Activated CD8-positive, alpha-beta T cell treated with anti-CD3 and anti-CD28 coated beads, Interleukin-2, amount 10 ng/mL, durations not matched to agents 7 days and 5 days (primary cell): ENCODE measurements at places on chromosomes 13 and 19. TPM values are rescaled to one million over a fixed set of nuclear protein-coding genes. Genes with fewer than 3 reads are reported as not detected.
A peak's percentile ranks its signal among the peaks of the same experiment; 100 is the strongest.

ATP8A2 gene
- 1.2 TPM for total RNA-seq

MTRF1 gene
- 18.2 TPM for total RNA-seq

TUBB4A gene
- 6.9 TPM for total RNA-seq

DNA sequence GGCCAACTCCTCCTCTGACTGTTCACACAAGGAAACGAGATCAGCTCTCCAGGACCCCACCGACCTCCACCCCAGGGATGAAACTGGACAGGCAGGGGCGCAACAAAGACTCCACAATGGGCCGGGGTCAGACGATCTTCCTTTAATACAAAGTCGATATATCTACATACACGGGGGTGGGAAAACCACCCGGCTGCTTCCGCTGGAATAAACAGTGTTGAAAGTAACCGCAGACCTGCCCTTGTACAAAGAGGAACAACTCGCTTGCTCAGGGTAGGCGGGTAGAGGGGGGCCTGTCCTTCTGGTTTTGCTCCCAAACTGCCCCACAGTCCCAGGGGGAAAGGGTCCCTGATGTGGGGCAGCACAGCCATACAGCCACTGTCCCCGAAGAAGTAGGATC is 135.2 kb downstream of the PTPRS start:
- H3K36me3 ChIP-seq: peaks cover 3% of the 10 kb centered on the region
- DNase-seq: no peak
- H3K4me3 ChIP-seq: no peak overlapping the region

PBX4 gene
- 33.8 TPM for total RNA-seq

DNA sequence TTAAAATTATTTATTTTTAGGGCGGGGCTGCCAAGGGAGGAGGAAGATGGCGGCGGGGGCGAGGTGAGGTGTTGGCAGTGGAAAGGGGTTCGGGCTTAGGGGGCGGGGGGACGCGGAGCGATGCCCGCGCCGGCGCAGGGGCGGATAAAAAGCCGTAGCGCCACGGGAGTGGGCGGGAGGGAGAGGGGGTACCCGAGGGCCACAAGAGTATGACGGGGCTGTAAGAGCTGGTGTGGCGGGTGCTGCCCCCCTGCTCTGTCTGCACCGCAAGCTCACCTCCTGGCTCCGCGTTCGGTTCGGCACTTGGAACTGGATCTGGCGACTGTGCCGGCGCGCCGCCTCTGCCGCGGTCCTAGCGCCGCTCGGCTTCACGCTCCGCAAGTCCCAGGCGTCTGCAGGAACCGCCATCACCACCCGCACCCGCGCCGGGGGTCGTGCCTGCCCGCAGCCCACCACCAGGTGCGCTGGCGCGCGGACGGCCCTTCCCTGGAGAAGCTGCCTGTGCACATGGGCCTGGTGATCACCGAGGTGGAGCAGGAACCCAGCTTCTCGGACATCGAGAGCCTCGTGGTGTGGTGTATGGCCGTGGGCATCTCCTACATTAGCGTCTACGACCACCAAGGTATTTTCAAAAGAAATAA is 265.2 kb upstream of the SGCG start:
- H3K27ac ChIP-seq: no peak overlapping the region
- no peak overlapping the region for H3K4me3 ChIP-seq
- no peaks in the 10 kb centered on the region for H3K36me3 ChIP-seq
- H3K27me3 ChIP-seq: peaks cover 24% of the 10 kb centered on the region
- no peak for DNase-seq
- H3K4me1 ChIP-seq: peaks cover 5% of the 10 kb centered on the region

GSK3A gene
- total RNA-seq: 49.0 TPM

FBXO27 gene
- total RNA-seq: not detected

DNA sequence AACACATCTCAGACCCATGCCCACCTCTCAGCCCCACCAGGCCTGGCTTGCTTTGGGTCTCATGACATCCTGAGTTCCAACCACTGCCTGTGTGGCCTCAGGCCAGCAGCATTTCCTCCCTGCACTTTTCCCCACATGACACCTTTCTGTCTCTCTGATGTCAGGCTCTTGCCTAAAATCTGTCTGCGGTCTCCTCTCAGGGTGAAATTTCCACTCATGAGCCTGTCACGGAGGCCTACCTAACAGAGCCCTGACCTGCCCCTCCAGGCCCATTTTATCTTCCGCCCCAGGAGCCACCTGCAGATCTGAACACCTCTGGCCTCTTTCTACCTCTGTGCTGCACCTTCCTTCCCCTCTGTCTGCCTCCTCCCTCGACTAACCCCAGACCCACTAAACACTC is 93.5 kb downstream of the ZDHHC20 start:
- H3K27ac ChIP-seq: peak overlapping the region; percentile 83
- DNase-seq: peak; percentile 61
- no peaks in the 10 kb centered on the region for H3K36me3 ChIP-seq
- H3K27me3 ChIP-seq: no peaks in the 10 kb centered on the region
- peaks cover 22% of the 10 kb centered on the region for H3K4me1 ChIP-seq

- no peaks in the 10 kb centered on the region for H3K36me3 ChIP-seq
- H3K4me3 ChIP-seq: no peak overlapping the region
- DNase-seq: no peak
- H3K4me1 ChIP-seq: no peaks in the 10 kb centered on the region
Measured at GRCh38 chr13:38518328-38518727, 168.5 kb upstream of the FREM2 start.

DNA sequence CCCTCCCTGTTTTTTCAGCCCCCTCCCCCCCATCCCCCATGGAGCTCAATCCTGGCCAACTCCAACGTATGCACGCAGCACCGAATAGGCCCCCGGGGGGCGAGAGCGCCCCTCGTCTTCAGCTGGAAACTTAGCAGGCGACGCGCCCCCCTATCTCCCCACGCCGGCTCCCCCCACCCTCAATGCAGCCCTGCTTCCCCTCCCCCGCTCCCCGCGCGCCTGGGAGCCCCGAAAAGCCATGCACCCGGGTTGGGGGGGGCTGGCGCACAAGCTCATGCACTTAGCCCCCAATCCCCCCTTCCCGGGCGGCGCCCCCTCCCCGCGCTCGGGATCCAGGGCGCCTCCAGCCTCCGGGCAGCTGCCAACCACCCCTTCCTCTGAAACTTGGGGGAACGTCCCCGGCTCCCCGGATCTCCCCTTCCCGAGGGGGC is 508 bp downstream of the ZBTB7A start:
- peaks cover 38% of the 10 kb centered on the region for H3K4me1 ChIP-seq
- H3K36me3 ChIP-seq: peaks cover 11% of the 10 kb centered on the region
- H3K27ac ChIP-seq: peak overlapping the region; percentile 64
- H3K27me3 ChIP-seq: no peaks in the 10 kb centered on the region
- H3K4me3 ChIP-seq: peak overlapping the region; percentile 67

GRCh38 chr19:54151362-54152035 is 8.0 kb downstream of the LENG1 start:
- H3K4me1 ChIP-seq: peaks cover 25% of the 10 kb centered on the region
- H3K27me3 ChIP-seq: no peaks in the 10 kb centered on the region
- H3K36me3 ChIP-seq: peaks cover 70% of the 10 kb centered on the region
- no peak for DNase-seq
- no peak overlapping the region for H3K4me3 ChIP-seq

ELSPBP1 gene
- not detected for total RNA-seq

DNA sequence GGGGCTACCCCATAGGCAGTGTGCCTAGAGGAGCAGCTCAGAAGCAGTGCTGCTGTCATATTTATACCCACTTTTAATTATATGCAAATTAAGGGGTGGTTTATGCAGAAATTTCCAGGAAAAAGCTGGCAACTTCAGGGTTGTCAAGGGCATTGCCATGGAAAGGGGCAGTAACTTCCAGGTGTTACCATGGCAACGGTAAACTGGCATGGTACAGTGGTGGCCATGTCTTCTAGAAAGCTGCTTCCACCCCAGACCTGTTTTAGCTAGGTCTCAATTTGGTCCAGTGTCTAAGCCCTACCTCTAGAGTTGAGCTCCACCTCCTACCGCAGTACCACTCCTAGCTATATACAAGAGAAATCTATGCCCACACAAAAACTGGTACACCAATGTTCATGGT is 11.3 kb downstream of the PNMA8A start:
- H3K4me3 ChIP-seq: no peak overlapping the region
- no peaks in the 10 kb centered on the region for H3K4me1 ChIP-seq
- H3K27ac ChIP-seq: no peak overlapping the region
- peaks cover 13% of the 10 kb centered on the region for H3K27me3 ChIP-seq
- no peak for DNase-seq
- no peaks in the 10 kb centered on the region for H3K36me3 ChIP-seq

ARL11 gene
- 1.9 TPM for total RNA-seq

F2RL3 gene
- total RNA-seq: 0.74 TPM

ZNF536 gene
- not detected for total RNA-seq

DNA sequence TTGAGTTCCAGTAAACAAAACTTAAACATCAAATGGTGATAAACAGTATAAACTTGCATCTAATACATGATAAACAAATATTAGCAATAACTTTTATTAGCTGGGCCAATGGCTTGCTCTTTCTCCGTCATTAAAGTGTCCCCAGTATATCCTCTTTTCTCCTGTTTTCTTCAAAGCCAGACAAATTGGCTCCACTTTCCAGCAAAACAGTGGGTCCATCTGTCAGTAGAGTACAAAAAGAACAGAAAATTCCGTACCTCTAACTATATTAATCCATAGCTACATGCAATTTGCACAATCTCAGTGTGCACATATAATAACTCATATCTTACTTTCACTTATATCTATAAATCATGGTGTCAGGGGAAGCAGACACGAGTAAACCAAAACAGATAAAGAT is 678.0 kb upstream of the SPRY2 start:
- DNase-seq: no peak
- no peak overlapping the region for H3K4me3 ChIP-seq
- no peak overlapping the region for H3K27ac ChIP-seq
- no peaks in the 10 kb centered on the region for H3K36me3 ChIP-seq
- H3K4me1 ChIP-seq: no peaks in the 10 kb centered on the region
- H3K27me3 ChIP-seq: no peaks in the 10 kb centered on the region

- H3K4me1 ChIP-seq: peaks cover 15% of the 10 kb centered on the region
- peak; percentile 66 for DNase-seq
- H3K27me3 ChIP-seq: no peaks in the 10 kb centered on the region
- H3K36me3 ChIP-seq: no peaks in the 10 kb centered on the region
- peak overlapping the region; percentile 54 for H3K27ac ChIP-seq
- no peak overlapping the region for H3K4me3 ChIP-seq
Measured at GRCh38 chr19:6947745-6948144, 60.4 kb downstream of the ADGRE1 start.

DNA sequence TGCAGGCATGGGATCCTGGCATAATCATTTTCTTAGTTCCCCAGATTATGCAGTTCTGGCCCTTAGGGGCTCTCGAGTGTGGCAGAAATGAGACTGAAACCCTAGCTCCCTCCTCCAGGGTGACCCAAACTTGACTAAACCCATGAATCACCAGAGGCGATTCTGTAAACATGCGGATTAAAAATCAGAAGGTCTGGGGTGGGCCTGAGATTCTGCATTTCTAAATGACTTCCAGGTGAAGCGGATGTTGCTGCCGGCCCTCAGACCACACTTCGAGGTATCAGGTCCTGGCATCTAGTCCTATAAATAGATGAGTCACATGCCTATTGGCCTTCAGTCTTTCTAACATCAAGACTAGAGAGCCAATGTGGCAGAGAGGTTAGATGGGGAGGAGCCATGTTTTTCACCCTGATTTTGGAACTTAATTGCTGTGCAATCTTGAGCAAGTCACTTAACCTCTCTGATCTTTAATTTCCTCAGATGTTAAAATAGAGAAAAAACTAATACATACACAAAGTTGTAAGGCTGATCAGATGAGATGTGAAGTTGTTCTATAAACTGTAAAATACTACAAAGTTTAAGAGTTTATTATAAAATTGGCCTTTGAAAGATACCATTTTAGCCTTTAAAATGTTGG is 431.2 kb downstream of the FOXO1 start:
- DNase-seq: no peak
- H3K36me3 ChIP-seq: no peaks in the 10 kb centered on the region
- H3K27ac ChIP-seq: no peak overlapping the region

DNA sequence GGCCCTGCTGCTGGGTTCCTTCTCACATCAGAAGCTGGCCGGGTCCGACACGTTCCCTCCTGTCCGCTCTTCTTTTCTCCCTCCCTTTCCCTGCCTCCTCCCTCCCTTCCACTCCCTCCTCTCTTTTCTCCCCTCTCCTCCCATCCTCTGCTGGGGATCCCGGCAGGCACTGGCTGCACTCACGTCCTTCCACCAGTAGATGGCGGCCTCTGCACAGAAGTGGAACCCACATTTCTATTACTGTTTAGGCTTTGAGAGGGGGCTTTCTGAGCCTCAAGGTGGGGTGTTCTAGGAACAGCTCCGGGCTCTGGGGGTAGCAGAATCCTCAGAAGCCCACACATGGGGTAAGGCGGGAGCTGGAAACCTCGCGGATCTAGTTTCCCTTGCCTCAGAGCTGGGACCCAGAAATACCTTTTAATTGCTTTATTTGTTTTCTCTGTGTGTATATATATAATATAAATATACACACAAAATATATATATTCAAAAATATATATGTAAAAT is 294.2 kb downstream of the ZNF536 start:
- H3K4me3 ChIP-seq: no peak overlapping the region
- DNase-seq: peak; percentile 53
- no peaks in the 10 kb centered on the region for H3K36me3 ChIP-seq
- no peaks in the 10 kb centered on the region for H3K4me1 ChIP-seq
- peaks cover 3% of the 10 kb centered on the region for H3K27me3 ChIP-seq

CEACAM4 gene
- total RNA-seq: not detected

DNA sequence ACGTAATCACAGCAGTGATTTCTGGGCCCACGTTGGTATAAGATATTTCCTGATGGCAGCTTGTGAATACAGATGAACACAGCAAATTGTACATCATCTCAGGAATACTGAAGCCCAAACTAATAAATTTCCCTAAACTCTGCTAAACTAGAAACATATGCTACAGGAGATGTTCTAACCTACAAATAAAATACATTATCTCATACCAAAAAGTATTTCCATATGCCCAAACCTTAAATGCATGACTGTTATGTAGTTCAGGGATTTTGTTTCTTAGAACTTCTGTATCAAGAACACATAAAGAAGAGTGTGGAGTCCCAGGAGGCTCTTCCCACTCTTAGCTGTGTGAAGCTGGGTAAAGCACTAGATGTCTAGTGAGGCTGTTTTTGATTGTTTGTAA is 138.4 kb downstream of the RFC3 start:
- H3K27ac ChIP-seq: no peak overlapping the region
- no peaks in the 10 kb centered on the region for H3K36me3 ChIP-seq
- DNase-seq: no peak
- H3K27me3 ChIP-seq: no peaks in the 10 kb centered on the region
- H3K4me1 ChIP-seq: no peaks in the 10 kb centered on the region
- no peak overlapping the region for H3K4me3 ChIP-seq

TNFSF9 gene
- total RNA-seq: 1.7 TPM

CASP14 gene
- not detected for total RNA-seq

- DNase-seq: no peak
- no peaks in the 10 kb centered on the region for H3K36me3 ChIP-seq
- H3K4me1 ChIP-seq: no peaks in the 10 kb centered on the region
- no peaks in the 10 kb centered on the region for H3K27me3 ChIP-seq
Measured at GRCh38 chr13:60755380-60756163, 358.6 kb downstream of the TDRD3 start.

CRX gene
- not detected for total RNA-seq

DNA sequence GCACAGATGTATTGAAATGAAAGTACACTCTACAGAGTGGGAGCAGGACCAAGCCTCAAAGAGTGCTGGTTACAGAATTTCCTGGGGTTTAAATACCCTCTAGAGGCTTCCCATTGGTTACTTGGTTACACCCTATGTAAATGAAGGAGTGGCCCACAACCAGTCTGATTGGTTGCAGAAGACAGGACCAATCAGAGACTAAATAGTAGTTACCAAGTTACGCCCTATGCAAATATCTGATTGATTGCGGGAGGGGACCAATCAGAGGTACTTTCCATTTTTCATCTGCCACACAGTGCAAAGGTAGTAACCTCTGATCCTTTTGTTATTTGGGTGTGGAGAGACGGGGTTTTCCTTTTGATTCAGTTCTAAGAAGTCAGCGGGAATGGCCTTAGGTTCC is 5.5 kb upstream of the ZFP82 start:
- peaks cover 6% of the 10 kb centered on the region for H3K4me1 ChIP-seq
- no peak for DNase-seq
- H3K27me3 ChIP-seq: peaks cover 10% of the 10 kb centered on the region
- H3K27ac ChIP-seq: no peak overlapping the region
- H3K36me3 ChIP-seq: peaks cover 9% of the 10 kb centered on the region

ZNF581 gene
- total RNA-seq: 22.7 TPM
